ENCODE measurements at places on chromosomes 1 and 21. TPM values are rescaled to one million over a fixed set of nuclear protein-coding genes. Genes with fewer than 3 reads are reported as not detected.

The SERTAD4 gene
- total RNA-seq = 4.0 TPM

- DNase-seq = no peak
Measured at GRCh38 chr1:15714406-15715136, 21.5 kb upstream of the SLC25A34 start.

DNA sequence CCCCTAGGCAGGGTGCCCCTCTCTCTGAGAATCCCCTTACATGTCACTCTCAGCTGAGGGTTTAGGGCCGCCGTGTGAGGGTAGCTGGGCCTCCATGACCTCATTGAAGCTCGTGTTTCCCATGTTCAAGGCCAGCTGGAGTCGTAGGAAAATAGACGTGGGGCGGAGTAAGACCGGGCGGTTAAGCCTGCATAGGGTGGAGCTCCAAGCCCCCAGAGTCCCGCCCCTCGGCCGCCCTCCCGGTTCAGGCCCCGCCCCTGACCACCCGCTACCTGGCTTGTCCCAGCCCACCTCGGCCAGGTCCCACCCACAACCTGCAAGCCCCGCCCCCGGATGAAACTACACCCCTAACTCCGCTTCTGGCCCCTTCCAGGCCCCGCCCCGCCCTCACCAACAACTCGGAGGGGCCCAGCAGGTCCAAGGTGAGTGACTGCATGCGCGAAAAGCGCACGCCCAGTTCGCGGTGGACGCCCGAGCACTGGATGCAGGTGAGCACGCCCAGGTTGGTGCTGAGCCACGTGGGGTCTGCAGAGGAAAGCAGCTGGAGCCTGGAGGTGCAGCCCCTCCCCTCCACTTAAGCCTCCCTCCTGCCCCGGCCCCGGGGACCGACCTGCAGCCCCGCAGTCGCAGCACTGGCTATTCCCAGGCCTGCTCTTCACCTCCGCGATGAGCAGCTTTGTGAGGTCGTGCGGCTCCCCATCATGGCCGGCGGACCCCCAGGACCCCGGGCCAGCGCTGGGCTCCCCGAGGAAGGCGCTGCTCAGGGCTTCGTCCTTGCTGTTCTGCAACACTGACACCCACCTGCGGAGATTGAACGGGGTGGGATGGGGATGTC is 12.2 kb upstream of the TCEA3 start:
- DNase-seq = no peak

- DNase-seq = no peak
Measured at GRCh38 chr1:38834937-38835827, 24.4 kb downstream of the RRAGC start.

DNA sequence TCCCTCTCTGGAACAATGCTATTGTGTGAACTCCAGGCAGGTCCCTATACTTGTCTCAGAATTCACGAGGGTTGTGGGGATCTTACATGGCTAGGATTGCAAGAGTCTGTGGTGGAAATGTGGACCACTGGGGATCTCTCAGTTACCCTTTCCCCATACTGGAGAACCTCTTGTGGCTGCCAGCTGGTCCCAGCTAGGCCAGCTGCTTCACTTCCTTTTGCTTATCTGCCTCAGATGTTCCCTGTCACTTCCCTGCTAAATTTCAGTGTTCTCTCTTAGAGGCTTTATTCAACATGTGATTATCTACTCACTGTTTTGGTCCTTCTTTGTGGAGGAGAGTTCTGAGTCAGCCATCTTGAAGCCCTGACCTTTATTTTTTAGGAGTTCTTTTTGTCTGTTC is 75.9 kb upstream of the SAMD13 start:
- DNase-seq = no peak

DNA sequence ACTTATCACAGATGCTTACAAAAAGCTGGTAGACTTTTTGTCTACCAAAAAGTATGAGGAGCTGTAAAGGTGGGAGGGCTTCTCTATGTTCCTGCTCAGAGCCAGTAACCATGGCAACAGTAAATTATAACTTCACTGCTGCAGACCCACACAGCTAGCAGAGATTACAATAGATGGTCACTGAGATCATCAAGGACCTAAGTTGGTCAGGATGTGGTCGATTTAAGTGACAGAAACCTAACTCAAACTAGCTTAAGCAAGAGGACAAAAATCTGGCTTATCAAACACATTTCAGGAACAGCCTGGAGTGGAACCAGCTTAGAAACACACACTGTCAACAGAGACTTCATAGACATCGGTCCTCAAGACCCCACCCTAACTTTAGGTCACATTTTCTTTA is 113.4 kb upstream of the ATP1A1 start:
- no peak for DNase-seq

GRCh38 chr21:29145354-29145782 is 14.9 kb downstream of the MAP3K7CL start:
- no peak for DNase-seq

The MYOC gene
- 4.2 TPM for total RNA-seq

DNA sequence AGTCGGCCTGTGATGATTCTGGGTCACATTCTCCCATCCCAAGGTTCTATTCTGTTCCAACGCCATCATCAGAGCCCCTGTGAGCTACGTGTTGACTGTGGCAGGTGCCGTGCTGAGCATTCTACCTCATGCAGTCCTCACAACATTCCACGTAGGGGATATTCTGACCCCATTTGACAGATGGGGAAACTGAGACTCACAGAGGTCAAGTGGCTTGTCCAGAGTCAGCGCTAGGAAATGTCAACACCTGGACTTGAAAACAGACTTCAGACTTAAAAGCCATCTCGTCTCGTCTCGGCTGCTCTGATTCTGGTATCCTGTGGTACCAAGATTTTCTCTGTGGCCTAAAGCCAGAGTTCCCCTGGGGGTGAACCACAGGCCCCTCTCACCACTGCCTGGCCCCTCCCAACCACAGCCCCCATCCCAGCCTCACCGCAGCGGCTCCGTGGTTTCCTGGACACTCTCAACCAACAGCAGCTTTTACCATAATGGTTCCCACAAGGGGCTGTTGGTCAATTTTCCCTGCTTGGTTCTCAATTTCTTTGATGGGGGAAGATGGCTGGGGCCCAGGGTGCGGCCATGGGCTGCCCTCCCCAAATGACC is 39.6 kb downstream of the SDC3 start:
- DNase-seq = no peak

DNA sequence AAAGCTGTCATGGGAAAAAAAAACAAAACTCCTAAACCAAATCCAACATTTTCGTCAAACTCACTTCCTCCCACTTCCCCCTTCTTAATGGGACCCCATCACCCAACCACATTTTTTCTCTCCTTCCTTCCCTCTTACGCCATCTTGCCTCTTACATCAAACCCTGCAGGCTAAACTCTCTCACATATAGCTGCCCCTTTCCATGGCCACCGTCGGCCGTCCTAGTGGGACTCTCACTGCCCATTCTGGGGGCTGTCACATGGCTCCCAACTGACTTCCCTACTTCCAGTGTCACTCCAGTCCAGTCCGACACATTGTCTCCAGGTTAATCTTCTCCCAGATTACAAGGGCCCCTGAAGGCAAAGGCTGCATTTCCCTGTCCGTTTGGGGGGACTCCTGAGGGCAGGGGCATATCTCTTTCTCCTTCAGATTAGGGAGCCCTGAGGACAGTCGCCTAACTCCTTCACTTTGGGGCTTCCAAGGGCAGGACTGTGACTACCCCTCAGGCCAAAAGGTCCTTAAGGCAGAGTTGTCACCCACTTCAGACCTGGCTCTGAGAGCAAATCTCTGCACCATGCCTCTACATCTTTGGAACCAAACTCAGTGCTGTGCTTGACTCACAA is 658 bp downstream of the UBXN11 start:
- no peak for DNase-seq

The LINGO4 gene
- not detected for total RNA-seq

The RORC gene
- not detected for total RNA-seq

GRCh38 chr1:116944613-116945012 is 34.9 kb downstream of the PTGFRN start:
- no peak for DNase-seq

DNA sequence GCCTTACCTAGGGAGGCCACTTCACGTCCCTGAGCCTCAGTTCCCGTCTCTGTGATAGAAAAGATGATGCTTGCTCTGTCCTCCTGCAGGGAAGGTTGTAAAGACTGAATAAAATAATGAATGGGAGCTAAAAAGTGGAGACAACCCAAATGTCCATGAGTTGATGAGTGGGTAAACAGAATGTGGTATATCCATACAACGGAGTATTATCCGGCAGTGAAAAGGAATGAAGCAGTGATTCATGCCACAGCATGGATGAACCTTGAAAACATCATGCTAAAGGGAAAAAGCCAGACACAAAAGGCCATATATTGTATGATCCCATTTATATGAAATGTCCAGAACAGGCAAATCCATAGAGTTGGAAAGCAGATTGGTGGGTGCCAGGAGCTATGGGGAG is 77.9 kb downstream of the KAZN start:
- DNase-seq = no peak

DNA sequence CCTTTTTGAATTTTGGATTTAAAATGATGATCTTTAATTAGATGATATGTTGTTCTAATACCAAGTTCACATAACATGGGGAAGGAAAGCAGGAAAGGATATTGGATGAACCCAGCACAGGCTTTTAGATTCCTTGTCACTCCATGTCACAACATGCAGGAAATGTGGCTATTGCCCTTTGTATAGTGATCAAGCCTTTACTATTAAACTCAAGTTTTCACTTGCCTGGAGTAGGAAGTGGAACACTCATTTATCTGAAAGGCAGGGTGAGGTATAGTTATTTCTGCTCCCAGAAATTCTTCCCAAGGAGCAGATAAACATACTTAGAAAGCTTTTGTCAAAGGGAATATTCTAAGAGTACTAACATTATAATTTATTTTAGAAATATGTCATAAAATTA is 37.2 kb upstream of the BCAS2 start:
- no peak for DNase-seq
